Thoracic aorta endothelial cell (primary cell): ENCODE measurements at places on chromosomes 11 and 22. TPM values are rescaled to one million over a fixed set of nuclear protein-coding genes. Genes with fewer than 3 reads are reported as not detected.

Gene SLC22A8
- total RNA-seq, result not detected in 2 replicates

Gene TRIM48
- not detected in 2 replicates for total RNA-seq

Gene BRSK2
- total RNA-seq, result 0.36 and 0.53 TPM in 2 replicates

Gene OR6M1
- total RNA-seq, result not detected in 2 replicates

Gene KCNQ1OT1
- total RNA-seq, result 2.5 and 2.8 TPM in 2 replicates

Gene NXPE4
- not detected in 2 replicates for total RNA-seq

Gene RAB38
- 5.1 and 8.6 TPM in 2 replicates for total RNA-seq

Gene SPON1
- not detected in 2 replicates for total RNA-seq

Gene C11orf21
- total RNA-seq, result not detected in 2 replicates

Gene PARVG
- total RNA-seq, result not detected in 2 replicates

Gene PKDREJ
- under 0.01 TPM in 2 replicates for total RNA-seq

Gene GDPD4
- not detected in 2 replicates for total RNA-seq

Gene OR10G7
- not detected in 2 replicates for total RNA-seq

Gene IGLL1
- total RNA-seq, result not detected in 2 replicates

Gene OSM
- total RNA-seq, result not detected in 2 replicates

Gene TECTA
- 0.40 and 0.50 TPM in 2 replicates for total RNA-seq

Gene CENPM
- total RNA-seq, result 19.7 and 26.7 TPM in 2 replicates

Gene VSTM5
- 0.07 and 0.13 TPM in 2 replicates for total RNA-seq

Gene SELENOM
- total RNA-seq, result 38.0 and 44.7 TPM in 2 replicates

Gene TMPRSS13
- not detected in 2 replicates for total RNA-seq

Gene OR10A2
- total RNA-seq, result not detected in 2 replicates

Gene DEFB131B
- total RNA-seq, result not detected in 2 replicates

Gene ZNRF3
- total RNA-seq, result 4.9 and 6.3 TPM in 2 replicates

Gene BTG4
- not detected in 2 replicates for total RNA-seq

Gene HBG2
- not detected in 2 replicates for total RNA-seq

Gene CHEK1
- 58.9 and 82.5 TPM in 2 replicates for total RNA-seq

Gene EIF1AD
- 32.0 and 33.5 TPM in 2 replicates for total RNA-seq

Gene CARD16
- total RNA-seq, result 23.5 and 29.5 TPM in 2 replicates

Gene RHOD
- total RNA-seq, result 5.2 and 6.8 TPM in 2 replicates

Gene C11orf97
- not detected in 2 replicates for total RNA-seq

Gene ANGPTL5
- total RNA-seq, result 0.13 TPM in 1 of 2 replicates, not detected in the other

Gene RASSF10
- total RNA-seq, result under 0.01 and 0.22 TPM in 2 replicates

Gene CNGA4
- under 0.01 and 0.07 TPM in 2 replicates for total RNA-seq

Gene LRRC10B
- total RNA-seq, result not detected in 2 replicates

Gene MLC1
- not detected in 2 replicates for total RNA-seq

Gene SLC22A9
- total RNA-seq, result not detected in 2 replicates

Gene WBP2NL
- total RNA-seq, result 0.22 TPM in 1 of 2 replicates, not detected in the other

Gene CBY1
- total RNA-seq, result 18.6 and 18.7 TPM in 2 replicates

Gene SGSM1
- total RNA-seq, result 0.27 and 0.50 TPM in 2 replicates

Gene CD3G
- total RNA-seq, result not detected in 2 replicates

Gene SNX32
- 0.13 and 0.86 TPM in 2 replicates for total RNA-seq

Gene ARHGAP8
- not detected in 2 replicates for total RNA-seq

Gene CSF2RB
- 13.4 and 15.7 TPM in 2 replicates for total RNA-seq
